Right renal pelvis (tissue), 4 donors: ENCODE measurements at places on chromosomes 4 and X. TPM values are rescaled to one million over a fixed set of nuclear protein-coding genes. Genes with fewer than 3 reads are reported as not detected.
A peak's percentile ranks its signal among the peaks of the same experiment; 100 is the strongest.

- DNase-seq = no peak
Observed at GRCh38 chrX:71579136-71579989, 1.1 kb downstream of the GCNA start.

DNA sequence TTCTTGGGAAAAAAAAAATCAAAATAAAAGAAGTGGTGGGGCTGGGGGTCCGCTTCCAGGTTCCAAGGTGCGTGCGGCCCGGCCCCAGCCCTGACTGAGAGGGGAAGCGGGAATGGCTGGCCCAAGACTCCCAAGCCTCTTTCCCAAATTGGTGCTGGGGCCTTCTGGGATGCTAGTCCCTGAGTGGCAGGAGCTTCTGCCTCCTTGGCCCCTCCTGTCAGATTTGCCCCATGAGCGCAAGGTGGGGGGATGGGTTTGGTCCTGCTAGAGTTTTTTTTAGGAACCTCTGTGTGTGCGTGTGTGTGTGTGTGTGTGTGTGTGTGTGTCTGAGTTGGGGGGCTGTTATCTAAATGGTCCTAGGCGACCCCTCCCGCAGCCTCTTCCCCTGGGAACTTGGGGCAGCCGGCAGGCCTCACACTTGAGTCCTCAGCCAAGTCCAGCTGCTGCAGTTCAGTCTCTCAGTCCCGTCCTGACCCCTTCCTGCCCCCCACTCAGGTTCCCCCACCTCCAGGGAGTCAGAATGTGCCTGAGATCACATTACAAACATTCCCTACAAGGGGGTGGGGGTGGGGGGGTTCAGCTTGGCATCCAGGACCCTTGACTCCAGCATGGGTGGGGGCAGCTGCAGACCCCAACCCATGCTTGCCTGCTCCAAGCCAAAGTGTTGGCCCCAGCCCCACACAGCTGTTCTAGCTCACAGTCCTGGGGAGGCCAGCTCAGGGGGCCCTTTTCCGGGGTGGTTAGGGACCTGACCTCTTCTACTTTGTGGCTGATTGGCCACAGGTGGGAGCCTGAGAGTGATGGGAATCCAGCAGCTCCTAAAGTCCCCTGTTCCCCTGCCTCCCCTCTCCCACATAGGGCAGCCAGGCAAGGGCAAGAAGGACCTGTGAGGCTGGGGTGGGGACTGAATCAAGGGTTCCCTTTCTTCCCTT is 4.0 kb downstream of the EFNB1 start:
- no peak for DNase-seq

GRCh38 chr4:8644461-8644891 is 51.9 kb downstream of the CPZ start:
- DNase-seq = no peak

DNA sequence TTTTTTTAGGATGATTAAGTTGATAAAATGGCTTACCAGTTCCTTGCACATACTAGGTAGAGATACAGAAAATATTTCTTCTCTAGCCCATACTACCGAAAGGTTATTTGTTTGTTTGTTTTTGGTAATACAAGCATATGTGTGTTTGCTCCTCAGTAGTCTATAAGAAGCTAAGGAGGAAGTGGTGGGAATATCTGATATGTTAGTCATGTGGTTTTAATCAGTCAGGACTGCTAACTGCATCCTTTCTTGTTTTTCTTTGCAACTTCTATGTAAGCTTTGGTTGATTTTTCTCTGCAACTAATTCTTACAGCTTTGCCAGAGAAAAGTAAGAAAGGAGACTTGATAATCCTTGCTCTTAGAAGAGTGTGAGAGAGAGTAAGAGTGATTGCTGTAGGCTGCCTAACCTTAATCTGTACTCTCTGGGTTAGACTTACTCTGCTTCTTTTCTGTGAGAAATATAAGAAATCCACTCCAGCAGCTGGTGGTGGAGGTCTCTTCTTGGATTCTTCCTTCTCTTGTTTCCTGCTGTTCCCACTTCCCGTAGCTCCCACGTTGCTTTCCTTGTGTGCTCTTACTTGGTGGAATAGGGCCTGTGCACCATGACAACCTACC is 28.3 kb downstream of the SEPTIN11 start:
- DNase-seq = no peak

DNA sequence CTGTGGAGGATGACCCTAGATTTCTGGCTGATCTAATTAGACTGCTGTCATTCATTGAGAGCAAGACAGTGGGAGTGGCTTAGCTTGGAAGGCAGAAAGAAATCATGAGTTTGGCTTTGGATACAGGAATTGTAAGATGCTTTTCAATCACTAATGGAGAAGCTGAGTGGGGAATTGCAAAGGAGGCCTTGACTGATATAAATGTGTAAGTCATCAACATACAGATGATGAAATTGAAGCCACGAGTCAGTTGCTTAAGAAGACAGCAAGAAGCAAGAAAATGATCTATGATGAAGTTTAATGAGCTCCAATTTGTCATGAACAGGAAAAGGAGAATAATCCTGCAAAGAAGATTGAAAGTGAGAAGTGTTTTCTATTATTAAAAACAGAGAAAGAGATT is 136.7 kb upstream of the C1QTNF7 start:
- no peak for DNase-seq

DNA sequence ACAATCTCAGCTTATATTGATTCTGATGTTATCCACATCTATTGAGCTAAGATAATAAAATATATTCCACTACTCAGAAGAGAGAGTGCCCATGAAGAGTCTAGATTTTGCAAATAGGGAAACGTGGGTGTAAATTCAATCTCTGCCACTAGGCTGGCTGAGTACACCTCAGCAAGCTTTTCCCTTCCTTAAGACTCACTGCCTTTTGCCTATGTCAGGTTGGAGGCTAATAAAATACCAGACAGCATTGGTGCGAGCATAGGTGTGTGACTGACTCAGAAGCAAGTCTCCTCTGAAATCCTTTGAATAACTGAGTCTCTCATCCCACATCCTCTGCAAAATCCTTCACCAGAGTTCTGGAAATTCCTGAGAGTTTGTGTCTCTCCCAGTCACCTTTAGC is 405.4 kb upstream of the CPEB2 start:
- DNase-seq = no peak

- DNase-seq = no peak
Observed at GRCh38 chr4:88211473-88212252, 53.2 kb upstream of the ABCG2 start.

- DNase-seq = no peak
Observed at GRCh38 chrX:11111947-11112346, 815 bp downstream of the HCCS start.

- no peak for DNase-seq
Observed at GRCh38 chr4:41586675-41587225, 48.8 kb downstream of the LIMCH1 start.

DNA sequence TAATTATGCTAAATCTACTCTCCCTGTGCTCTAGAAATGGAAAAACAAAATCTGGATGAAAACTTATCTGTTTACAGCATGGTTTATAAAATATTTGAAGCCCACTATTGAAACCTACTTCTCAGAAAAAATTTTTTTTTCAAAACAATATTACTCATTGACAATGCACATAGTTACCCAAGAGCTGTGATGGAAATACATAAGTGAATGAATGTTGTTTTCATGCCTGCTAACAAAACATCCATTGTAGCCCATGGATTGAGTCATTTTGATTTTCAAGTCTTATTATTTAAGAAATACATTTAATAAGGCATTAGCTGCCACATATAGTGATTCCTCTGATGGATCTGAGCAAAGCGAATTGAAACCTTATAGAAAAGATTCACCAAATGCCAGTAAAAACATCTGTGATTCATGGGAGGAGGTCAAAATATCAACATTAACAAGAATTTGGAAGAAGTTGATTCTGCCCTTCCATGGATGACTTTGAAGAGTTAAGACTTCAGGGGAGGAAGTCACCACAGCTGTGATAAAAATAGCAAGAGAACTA is 144.7 kb upstream of the HHIP start:
- DNase-seq = no peak

- no peak for DNase-seq
Observed at GRCh38 chr4:41473176-41473575, 64.8 kb upstream of the LIMCH1 start.

DNA sequence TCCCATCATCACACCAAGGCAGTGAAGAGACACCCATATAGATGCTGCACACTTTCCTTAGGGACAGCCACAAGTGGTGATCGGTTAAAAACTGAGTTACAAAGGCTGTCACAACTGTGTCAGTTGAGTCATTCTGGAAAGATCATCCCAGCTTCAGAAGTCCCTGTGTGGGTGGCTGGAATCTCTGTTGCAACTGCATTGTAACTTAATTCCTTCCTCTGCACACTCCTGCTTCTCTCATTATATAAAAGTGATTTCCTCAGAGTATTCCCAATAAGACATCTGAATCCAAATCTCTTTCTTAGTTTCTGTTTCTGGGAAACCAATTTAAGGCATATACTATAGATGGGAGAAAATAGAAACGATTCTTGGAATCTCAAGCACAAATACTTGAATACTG is 88.1 kb downstream of the FSTL5 start:
- no peak for DNase-seq

GRCh38 chrX:109878236-109878635 is 124.7 kb upstream of the TMEM164 start:
- no peak for DNase-seq

DNA sequence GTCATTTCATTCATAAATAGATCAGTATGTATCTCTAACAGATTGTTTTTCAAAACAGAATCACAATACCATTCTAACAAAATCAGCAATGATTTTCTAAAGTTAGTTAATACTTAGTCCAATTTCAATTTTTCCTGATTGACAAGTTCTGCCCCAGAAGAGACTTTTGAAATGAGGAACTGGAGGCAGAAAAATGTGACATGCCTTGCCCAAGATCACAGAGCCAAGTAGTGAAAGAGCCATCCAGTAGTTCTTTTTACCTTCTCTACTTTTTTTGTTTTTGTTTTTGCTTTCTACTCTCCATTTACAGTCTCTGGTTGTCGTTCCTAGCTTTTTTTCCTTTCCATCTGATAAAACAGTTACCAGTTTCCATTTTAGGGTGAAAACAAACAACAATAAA is 129.3 kb upstream of the TMEM164 start:
- DNase-seq = no peak

DNA sequence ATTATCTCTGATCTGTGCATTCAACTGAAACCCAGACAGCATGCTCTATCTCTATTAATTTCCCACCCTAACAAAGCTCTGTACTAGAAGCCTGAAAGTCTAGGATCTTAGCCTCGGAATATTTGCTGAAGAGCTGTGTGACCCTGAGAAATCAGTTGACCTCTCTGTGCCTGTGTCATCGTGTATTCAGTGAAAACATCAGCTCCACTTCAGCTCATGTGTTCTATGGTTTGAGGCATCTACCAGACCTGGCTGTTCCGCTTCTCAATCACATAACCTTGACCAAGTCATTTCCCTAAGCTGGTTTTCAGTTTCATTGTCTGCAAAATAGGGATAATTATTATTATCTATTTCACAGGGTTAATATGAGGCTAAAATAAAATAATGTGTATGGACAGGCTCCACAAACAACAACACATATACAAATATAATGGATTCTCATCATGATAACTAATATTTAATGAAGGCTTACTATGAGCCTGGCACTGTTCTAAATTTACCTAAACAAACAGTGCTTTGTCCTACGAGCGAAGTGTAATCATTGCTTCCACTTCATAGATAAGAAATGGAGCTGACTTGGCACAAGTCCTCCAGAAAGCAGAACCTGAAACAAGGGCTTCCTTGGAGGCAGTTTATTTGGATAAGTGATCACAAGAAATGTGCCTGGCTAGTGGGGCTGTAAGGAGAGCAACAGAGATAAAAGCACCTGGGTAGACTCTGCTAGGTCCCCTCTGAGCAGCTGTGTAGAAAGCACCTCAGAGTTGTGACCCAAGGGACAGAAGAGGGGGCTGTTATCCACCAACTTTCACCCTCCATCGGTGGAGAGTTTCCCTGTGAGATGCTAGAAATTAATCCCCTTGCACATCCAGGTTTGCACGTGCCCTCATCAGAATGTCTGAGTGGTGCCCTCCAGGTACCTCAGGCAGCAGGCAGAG is 356.9 kb downstream of the RAB28 start:
- no peak for DNase-seq

- no peak for DNase-seq
Observed at GRCh38 chr4:110876866-110877265, 254.0 kb upstream of the PITX2 start.

DNA sequence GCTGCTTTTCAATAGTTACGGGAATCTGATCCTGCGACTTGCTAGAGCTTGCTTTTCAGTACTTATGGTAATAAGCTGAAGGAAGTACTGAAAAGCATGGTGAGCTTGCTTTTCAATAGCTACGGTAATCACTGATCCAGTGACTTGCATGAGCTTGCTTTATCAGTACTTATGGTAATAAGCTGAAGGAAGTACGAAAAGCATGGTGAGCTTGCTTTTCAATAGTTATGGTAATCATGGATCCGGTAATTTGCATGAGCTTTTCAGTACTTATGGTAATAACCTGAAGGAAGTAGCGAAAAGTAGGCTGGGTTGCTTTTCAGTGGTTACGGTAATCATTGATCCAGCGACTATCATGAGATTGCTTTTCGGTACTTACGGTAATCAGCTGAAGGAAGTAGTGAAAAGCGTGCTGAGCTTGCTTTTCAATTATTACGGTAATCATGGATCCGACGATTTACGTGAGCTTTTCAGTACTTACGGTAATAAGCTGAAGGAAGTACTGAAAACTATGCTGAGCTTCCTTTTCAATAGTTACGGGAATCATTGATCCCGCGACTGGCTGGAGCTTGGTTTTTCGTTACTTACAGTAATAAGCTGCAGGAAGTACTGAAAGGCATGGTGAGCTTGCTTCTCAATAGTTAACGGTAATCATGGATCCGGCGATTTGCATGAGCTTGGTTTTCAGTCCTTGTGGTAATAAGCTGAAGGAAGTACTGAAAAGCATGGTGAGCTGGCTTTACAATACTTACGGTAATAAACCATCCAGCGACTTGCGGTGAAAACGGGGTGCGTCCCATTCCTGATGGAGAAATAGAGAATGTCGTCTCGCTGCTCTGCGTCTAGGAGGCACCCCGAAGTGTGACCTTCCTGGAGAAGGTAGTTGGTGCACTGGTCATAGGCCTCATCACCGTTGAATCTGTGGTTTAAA is 6.5 kb downstream of the CRLF2 start:
- DNase-seq = peak; percentile 67

DNA sequence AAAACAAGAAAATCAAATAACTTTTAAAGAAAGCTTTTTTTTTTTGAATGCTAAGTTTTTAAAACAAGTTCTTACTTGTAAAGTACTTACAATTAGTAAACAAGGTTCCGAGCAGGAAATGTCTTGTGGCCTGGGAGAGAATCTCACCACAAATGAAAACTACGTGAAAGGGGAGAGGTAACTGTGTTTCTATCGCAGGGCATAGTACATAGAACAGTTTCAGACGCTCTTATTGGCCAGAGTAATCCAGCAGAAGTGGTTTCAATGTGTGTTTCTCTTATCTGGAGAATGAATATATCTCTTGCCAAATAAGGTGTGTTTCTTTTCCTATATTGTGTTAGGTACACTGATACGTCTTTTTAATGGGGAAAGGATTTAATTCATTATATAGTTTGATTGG is at the start of gene PLAC8:
PLAC8 (minus strand) TSS at position 154 of the 400 bp plus-strand sequence. CDS start 6,808 bp downstream, outside the sequence.
- DNase-seq = no peak

GRCh38 chr4:40564004-40564403 is 65.7 kb downstream of the RBM47 start:
- no peak for DNase-seq

- DNase-seq = no peak
Observed at GRCh38 chrX:47885501-47885900, 48.8 kb downstream of the ZNF81 start.

The AKAP4 gene
- 0.14 TPM for polyA plus RNA-seq

The MTMR8 gene
- 1.8 TPM for polyA plus RNA-seq

The ZNF185 gene
- polyA plus RNA-seq = 48.8 TPM

The RHOH gene
- 0.56 TPM for polyA plus RNA-seq

The GYPE gene
- 2.9 TPM for polyA plus RNA-seq
